Activated naive CD8-positive, alpha-beta T cell treated with anti-CD3 and anti-CD28 coated beads, Interleukin-2, amount 10 ng/mL, durations not matched to agents 7 days and 5 days (primary cell): ENCODE measurements at places on chromosomes 4 and X.

DNA sequence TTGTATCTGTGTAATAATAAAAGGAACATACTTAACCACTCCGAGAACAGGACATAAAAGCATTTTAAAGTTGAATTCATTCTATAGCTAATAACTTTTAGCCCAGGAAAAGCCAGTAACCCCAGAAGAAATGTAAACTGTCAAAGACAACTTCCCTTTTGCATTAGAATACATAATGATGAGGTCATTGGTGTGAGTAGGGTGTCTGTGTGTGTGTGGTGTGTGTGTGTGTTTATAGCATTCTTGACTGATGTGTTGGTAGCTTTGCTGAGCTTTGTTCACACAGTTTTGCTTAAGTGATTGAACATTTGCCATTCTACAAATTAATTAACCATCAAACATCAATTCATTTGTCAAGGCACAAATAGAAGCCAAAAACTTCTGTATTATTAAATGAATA lies 559.6 kb downstream of the ARAP2 start:
- no peak for DNase-seq
- no peak overlapping the region for H3K4me3 ChIP-seq
- H3K27me3 ChIP-seq: no peaks in the 10 kb centered on the region

- H3K36me3 ChIP-seq: peaks cover 17% of the 10 kb centered on the region
- DNase-seq: no peak
- no peaks in the 10 kb centered on the region for H3K27me3 ChIP-seq
- H3K27ac ChIP-seq: peak overlapping the region; percentile 19
- H3K4me3 ChIP-seq: no peak overlapping the region
- peaks cover 20% of the 10 kb centered on the region for H3K4me1 ChIP-seq
These were observed 848 bp upstream of the KCND1 start for GRCh38 chrX:48972220-48973164.

GRCh38 chr4:103451341-103451740 lies 253.2 kb upstream of the CENPE start:
- no peak overlapping the region for H3K27ac ChIP-seq
- no peaks in the 10 kb centered on the region for H3K4me1 ChIP-seq
- DNase-seq: no peak

DNA sequence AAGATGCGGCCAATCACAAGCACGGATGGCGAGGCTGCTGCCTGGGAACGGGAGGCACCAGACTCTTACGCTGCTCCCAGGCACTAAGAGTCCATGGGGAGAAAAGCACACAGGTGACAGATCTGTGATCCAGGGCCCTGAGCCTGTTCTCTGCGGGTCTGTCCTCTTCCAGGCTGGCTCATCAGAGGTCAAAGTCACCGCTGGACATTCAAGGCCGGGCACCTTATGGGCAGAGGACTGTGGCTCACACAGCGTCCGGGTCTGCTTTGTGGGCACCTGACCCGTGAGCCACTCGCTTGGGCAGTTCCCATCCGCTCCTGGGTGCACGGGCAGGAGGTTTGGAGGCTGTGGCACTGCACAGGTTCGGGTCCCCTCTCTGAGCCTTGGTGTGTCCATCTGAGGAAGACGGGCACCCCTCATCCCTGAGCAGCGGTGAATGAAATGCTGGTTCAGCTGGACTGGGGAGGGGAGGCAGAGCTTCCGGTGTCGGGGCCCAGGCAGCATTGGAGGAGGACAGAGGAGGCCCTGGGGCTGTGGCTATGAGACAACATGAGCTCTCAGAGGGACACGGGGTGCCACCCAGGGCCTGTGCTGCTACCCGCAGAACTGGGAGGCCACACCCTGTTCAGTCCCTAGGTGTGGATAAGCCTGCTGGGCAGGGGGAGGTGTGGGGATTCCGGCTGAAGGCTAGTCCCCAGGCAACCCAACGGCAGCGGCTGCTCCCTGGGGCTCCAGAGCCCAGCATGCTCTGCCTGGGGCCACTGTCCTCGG lies 61.2 kb upstream of the AFAP1 start:
- H3K4me3 ChIP-seq: no peak overlapping the region
- H3K36me3 ChIP-seq: no peaks in the 10 kb centered on the region
- no peak for DNase-seq
- H3K27ac ChIP-seq: no peak overlapping the region
- H3K27me3 ChIP-seq: peaks cover 3% of the 10 kb centered on the region
